ENCODE measurements at places on chromosomes 7 and 10. TPM values are rescaled to one million over a fixed set of nuclear protein-coding genes. Genes with fewer than 3 reads are reported as not detected.

GRCh38 chr7:12635830-12636229 is 51.6 kb upstream of the ARL4A start:
- peak; percentile 14 for DNase-seq
- H3K4me1 ChIP-seq = no peaks in the 10 kb centered on the region
- no peak overlapping the region for H3K27ac ChIP-seq
- H3K36me3 ChIP-seq = no peaks in the 10 kb centered on the region
- no peaks in the 10 kb centered on the region for H3K27me3 ChIP-seq

The SCIN gene
- total RNA-seq = 0.32 TPM

The IL2RA gene
- not detected for total RNA-seq

- no peaks in the 10 kb centered on the region for H3K36me3 ChIP-seq
- H3K27me3 ChIP-seq = no peaks in the 10 kb centered on the region
- H3K27ac ChIP-seq = no peak overlapping the region
- no peak for DNase-seq
These were observed 52.9 kb downstream of the ZNF22 start for GRCh38 chr10:45053569-45054100.

The SPDYE11 gene
- total RNA-seq = not detected

DNA sequence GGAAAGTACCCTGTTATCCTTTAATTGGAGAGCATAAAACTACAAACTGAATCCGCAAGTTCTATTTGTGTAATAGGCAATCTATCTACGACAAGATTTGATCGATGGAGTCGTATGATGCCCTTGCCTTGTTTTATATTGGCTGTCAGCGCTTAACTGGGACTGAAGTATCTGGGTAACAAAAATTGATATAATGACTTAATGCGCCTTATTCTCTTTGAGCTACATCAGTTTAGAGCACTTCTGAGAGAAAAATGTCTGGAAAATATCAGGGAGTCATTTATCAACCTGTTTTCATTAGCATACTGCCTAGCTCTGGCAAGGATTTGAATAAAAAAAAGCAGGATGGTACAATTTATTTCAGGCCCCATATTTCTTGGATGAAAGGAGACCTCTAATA is 262.1 kb downstream of the LRMDA start:
- H3K27ac ChIP-seq = no peak overlapping the region
- H3K4me3 ChIP-seq = no peak overlapping the region
- H3K27me3 ChIP-seq = peaks cover 5% of the 10 kb centered on the region
- no peak for DNase-seq

The LRRC18 gene
- not detected for total RNA-seq

The BICC1 gene
- total RNA-seq = 86.8 TPM

- no peak for DNase-seq
- no peak overlapping the region for H3K27ac ChIP-seq
- peaks cover 3% of the 10 kb centered on the region for H3K27me3 ChIP-seq
- H3K4me1 ChIP-seq = no peaks in the 10 kb centered on the region
- no peak overlapping the region for H3K4me3 ChIP-seq
These were observed 44.5 kb upstream of the MRPS16 start for GRCh38 chr10:73296946-73297345.

The PLPP4 gene
- total RNA-seq = 22.5 TPM

DNA sequence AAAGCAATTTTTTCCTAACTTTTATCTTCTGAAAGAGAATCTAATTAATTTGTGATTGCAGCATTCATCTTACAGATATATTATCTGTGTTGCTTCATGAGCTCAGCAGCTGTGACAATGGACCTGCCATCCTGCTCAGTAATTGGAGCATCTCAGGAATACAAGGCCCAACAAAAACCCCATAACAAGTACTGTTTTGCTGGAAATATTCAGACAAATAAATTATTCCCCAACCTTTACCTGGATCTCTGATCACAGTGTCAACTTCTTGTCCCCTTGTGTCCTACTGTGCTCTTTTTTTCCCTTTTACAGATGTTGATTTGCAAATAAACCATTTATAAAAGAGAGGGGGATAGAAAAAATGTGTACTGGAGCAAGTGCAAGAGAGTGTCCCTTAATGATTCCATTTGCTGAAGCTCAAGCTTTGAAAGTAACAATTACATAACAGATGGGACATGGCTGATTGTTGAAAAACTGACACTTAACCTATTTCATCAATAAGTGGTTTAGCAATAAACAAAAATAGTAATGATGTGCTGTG is 1063.4 kb upstream of the GHITM start:
- no peaks in the 10 kb centered on the region for H3K27me3 ChIP-seq
- no peaks in the 10 kb centered on the region for H3K36me3 ChIP-seq
- no peak overlapping the region for H3K27ac ChIP-seq
- DNase-seq = no peak

The C10orf67 gene
- total RNA-seq = 0.25 TPM

The GALNT11 gene
- total RNA-seq = 49.1 TPM

GRCh38 chr7:119578116-119578515 is 694.9 kb upstream of the KCND2 start:
- H3K36me3 ChIP-seq = no peaks in the 10 kb centered on the region
- H3K27ac ChIP-seq = no peak overlapping the region
- H3K4me3 ChIP-seq = no peak overlapping the region
- no peaks in the 10 kb centered on the region for H3K27me3 ChIP-seq
- DNase-seq = no peak
- no peaks in the 10 kb centered on the region for H3K4me1 ChIP-seq

DNA sequence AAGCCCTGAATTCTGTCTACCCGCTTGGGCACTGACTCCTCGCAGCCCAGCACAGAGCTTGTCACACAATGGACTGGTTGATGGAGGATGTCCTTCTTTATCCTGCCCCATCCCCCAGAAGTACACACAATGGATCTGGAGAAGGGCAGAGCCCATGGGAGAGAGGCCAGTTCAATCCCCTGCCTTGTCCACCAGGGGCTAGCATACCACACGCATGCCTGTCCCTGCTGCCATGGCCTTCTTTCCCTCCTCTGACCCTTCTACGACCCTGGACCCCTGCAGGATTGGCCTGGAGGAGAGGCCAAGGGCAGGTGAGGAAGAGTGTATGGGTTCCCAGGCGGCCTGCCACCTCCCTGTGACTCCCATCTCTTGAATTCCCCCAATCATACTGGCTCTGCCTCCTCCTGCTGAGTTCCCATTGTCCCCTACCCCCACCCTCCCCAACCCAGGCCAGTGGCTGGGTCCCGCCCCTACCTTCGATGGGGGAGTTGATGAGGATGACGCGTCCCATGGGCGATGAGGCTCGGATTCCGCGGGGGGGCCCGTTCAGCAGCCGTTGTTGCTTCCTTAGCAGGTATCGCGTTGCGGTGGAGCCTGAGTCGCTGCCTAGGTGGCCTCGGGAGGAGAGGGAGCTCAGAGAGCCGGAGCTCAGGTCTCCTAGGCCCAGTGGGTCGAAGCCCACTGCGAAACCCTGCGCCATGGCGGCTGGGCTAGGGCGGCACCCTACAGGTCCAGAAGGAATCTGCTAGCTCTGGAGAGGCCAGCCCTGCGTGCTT is 1.2 kb downstream of the PDZD7 start:
- H3K36me3 ChIP-seq = peaks cover 2% of the 10 kb centered on the region
- peaks cover 12% of the 10 kb centered on the region for H3K4me1 ChIP-seq
- H3K27ac ChIP-seq = no peak overlapping the region

The C10orf53 gene
- total RNA-seq = not detected

The MUC12 gene
- total RNA-seq = 1.5 TPM

DNA sequence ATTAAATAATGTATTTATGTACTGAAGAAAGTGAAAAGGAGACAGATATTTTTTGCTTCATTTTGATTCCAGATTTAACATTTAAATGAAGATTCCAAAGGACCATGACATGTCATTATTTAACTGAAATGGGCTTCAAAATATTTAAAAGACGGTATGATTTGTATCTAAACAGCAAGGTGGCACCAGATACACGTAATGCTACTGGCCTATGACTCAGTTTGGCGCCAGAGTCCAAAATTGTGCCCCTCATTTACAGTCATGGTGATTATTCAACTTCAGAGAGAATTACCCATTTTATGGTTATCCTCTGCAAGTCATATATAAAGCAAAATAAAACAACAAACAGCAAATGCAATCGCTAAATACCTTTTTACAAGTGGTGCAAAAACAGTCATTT is 94.5 kb downstream of the ETV1 start:
- no peaks in the 10 kb centered on the region for H3K27me3 ChIP-seq
- no peak overlapping the region for H3K4me3 ChIP-seq
- no peaks in the 10 kb centered on the region for H3K4me1 ChIP-seq
- no peak overlapping the region for H3K27ac ChIP-seq
- DNase-seq = no peak
- H3K36me3 ChIP-seq = no peaks in the 10 kb centered on the region

DNA sequence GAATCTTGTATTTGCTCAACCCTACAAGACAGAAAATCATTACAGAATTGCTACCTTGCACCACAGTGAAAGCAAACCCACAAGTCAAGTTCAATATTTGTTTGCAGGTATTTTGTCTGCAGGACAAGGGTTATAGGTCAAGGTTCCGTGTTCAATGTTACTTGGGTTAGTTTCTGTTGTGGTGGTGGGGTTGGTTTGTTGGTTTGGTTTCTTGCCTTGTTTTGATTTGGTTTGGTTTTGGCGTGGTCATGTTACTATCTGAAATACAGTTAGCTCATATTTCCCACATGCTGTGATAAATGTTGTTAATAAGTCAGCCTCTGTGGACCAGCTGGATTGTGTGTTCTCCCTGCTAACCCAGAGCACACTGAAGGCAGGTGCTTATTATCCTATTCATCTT is 75.6 kb upstream of the INSIG1 start:
- no peak overlapping the region for H3K4me3 ChIP-seq
- DNase-seq = no peak
- H3K36me3 ChIP-seq = no peaks in the 10 kb centered on the region
- no peaks in the 10 kb centered on the region for H3K27me3 ChIP-seq
- no peak overlapping the region for H3K27ac ChIP-seq

- H3K27ac ChIP-seq = peak overlapping the region; percentile 85
- no peaks in the 10 kb centered on the region for H3K36me3 ChIP-seq
- 0 out of 2 replicates have a peak overlapping the region, but pooled peaks have one; percentile 2 for H3K4me3 ChIP-seq
- H3K4me1 ChIP-seq = peaks cover 56% of the 10 kb centered on the region
These were observed 234.5 kb downstream of the AHR start for GRCh38 chr7:17532861-17533404.

The LRIT1 gene
- not detected for total RNA-seq

DNA sequence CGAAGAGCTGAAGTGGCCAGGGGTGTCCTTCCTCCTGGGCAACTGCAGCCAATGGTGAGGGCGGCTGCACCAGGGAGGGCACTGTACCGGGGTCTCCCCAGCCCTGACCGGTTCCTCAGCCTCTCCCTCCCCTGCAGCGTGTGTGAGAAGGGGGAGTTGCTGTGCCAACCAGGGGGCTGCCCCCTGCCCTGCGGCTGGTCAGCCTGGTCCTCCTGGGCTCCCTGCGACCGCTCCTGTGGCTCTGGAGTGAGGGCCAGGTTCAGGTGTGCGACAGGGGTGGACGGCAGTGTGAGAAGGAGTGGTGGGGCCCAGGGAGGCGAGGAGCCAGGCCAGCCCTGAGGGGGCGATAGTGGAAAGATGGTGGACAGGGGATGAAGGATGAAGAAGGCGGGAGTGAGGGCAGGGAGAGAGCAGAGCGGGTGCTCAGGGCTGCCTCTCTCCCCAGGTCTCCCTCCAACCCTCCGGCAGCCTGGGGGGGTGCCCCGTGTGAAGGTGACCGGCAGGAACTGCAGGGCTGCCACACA is 30.2 kb upstream of the ZNF467 start:
- no peaks in the 10 kb centered on the region for H3K27me3 ChIP-seq
- H3K4me1 ChIP-seq = no peaks in the 10 kb centered on the region
- H3K4me3 ChIP-seq = no peak overlapping the region
- H3K27ac ChIP-seq = no peak overlapping the region
- DNase-seq = no peak

- H3K4me3 ChIP-seq = no peak overlapping the region
- H3K27ac ChIP-seq = no peak overlapping the region
- no peak for DNase-seq
- no peaks in the 10 kb centered on the region for H3K27me3 ChIP-seq
- H3K4me1 ChIP-seq = no peaks in the 10 kb centered on the region
- H3K36me3 ChIP-seq = no peaks in the 10 kb centered on the region
These were observed 2.5 kb downstream of the DYNC2I1 start for GRCh38 chr7:158858592-158859503.

DNA sequence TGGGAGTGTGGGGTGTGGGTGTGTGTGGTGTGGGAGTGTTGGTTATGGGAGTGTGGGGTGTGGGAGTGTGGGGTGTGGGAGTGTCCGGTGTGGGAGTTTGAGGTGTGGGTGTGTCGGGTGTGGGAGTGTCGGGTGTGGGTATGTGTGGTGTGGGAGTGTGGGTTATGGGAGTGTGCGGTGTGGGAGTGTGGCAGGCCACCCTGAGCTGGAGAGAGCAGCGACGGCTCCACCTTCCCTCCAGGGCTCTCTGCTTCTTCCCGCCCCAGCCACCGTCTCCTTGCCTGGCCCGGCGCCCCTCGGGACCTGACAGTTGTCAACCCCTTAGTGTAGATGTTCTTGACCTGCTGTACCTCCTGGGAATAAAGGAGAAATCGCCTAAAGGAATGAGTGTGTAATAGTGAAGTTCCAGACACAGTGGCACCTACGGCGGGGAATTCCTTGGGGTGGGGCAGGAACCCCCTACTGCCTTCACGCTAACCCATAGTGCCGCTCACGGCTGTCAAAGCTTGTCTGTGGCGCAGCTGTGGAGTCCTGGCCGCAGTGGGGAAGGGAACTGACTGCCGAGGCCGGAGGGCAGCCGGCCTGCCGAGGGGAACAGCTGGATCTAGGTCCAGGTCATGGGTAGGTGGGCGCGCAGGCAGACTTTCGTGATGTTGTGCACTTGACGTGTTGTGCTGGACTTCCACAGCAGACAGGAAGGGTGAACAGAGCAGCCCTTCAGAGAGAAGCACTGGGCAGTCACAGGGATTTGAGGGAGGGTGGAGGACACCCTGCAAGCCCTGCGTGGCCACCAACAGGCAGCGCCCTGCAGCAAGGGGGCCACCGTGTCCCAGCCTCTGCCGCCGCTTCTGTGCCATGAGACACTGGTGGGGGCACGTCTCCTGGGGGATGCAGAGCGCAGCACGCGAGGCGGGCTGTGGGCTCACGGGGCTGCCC is 49.0 kb upstream of the EN2 start:
- no peaks in the 10 kb centered on the region for H3K36me3 ChIP-seq
- peaks cover 9% of the 10 kb centered on the region for H3K27me3 ChIP-seq
- no peak overlapping the region for H3K4me3 ChIP-seq
- H3K27ac ChIP-seq = no peak overlapping the region

DNA sequence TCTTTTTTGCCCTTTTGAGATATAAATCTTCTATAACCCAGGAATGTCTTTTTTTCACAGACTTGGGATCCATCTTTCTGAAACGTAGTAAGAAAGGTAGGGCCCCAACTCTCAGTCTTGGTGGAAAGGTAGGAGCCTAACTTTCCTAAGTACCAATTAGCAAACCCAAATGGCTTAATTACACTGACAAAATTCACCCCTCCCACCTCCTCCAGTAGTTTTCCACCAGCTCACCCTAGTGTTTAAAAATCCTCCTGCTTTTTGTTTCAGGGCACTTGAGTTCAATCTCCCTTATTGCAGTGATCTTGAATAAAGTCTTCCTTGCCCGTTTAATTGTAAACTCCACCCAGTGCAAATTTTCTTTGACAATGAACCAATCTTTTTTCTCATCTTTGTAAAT is 600.0 kb downstream of the PHTF2 start:
- no peaks in the 10 kb centered on the region for H3K27me3 ChIP-seq
- H3K27ac ChIP-seq = no peak overlapping the region
- peaks cover 14% of the 10 kb centered on the region for H3K4me1 ChIP-seq
- H3K36me3 ChIP-seq = no peaks in the 10 kb centered on the region

The ADAM12 gene
- 141 TPM for total RNA-seq

Data from GM23248 (cell line).